ENCODE measurements at places on chromosomes 13 and 19.

DNA sequence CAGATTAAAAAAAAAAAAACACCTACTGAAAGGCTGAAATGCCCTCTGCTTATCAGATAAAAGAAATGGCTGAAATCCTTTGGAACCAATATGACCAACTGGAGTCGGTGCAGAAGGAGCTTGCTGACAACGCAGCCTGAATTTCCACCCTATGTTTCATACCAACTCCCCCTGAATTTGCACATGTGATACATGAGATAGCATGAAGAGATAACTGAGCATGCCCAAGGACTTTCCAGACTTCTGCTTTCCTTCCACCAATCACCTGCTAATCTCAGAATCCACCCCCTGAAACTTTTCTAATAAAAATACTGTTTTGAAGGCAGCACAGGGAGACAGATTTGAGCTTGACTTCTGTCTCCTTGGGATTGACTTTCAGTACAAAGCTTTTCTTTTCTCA lies 32.2 kb upstream of the WDFY2 start:
- DNase-seq = no peak

GRCh38 chr19:1250437-1251260 lies 2.3 kb downstream of the MIDN start:
- DNase-seq = peak; percentile 87

DNA sequence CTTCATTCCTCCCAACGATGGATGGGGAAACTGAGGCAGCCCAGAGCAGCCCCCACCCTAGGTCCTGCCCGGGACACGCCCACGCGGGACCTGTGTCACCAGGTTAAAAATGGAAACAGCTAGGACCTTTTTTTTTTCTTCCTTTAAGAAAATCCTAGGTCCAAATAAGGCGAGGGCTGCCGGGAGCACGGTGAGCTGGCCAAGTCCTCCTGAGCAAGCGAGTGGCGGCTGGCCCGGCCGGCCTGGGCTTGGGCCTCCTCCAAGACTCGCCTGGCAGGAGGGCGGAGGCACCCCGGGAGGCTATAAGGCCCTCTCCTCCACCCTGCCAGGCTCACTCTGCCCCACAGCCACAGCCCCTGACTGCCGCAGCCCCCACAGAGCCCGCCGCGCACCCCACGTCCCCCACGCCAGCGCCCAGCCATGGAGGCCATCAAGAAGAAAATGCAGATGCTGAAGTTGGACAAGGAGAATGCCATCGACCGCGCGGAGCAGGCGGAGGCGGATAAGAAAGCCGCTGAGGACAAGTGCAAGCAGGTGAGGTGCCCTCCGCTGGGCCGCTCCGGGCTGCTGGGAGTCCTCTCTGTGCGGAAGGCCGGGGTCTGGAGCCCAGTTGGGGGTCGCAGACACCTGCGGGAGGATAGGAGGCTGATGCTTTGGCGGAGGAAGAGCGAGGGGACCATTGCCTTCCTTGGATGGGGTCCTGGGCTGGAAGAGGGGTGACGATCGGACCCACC lies 8.9 kb upstream of the TPM4 start:
- DNase-seq = no peak

- no peak for DNase-seq
These were observed 30.2 kb upstream of the TRPC4 start for GRCh38 chr13:37899753-37900152.

DNA sequence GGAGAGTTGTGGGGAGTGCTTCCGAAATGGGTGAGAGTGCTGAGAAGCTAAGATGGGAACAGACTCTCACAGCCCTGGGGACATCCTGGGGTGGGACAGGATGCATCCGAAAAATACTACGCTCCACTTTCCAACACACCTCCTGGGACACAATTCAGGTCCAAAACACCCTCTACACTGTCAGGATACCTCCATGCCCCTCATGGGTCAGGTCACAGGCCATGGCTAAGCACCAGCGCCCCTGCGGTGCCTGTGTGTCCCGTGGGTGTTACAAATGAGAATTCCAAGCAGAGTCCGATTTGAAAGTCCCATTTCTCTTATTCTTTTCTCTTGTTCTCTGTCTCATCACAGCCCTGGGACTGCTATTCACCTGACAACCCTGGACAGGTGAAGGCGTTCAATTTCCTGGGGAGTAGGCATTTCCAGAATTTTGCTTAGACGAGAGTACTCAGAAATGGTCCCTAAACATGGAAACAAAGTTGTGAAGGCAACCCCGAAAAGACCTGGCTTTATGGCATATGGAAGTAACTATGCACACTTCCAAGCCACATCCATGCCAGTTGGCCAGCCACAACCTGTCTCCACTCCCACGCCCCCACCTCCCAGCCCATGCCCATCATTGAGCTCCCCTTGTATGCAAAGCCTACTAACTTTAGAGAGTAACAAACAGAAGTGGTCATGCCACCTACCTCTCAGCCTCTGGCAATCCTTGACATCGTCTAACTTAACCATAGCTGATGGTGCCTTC lies 87.9 kb upstream of the ZNF507 start:
- DNase-seq = no peak

- DNase-seq = no peak
These were observed 97.9 kb downstream of the HSPH1 start for GRCh38 chr13:31063772-31064171.

- peak; percentile 44 for DNase-seq
These were observed 232.9 kb upstream of the SLC10A2 start for GRCh38 chr13:103299079-103299478.

DNA sequence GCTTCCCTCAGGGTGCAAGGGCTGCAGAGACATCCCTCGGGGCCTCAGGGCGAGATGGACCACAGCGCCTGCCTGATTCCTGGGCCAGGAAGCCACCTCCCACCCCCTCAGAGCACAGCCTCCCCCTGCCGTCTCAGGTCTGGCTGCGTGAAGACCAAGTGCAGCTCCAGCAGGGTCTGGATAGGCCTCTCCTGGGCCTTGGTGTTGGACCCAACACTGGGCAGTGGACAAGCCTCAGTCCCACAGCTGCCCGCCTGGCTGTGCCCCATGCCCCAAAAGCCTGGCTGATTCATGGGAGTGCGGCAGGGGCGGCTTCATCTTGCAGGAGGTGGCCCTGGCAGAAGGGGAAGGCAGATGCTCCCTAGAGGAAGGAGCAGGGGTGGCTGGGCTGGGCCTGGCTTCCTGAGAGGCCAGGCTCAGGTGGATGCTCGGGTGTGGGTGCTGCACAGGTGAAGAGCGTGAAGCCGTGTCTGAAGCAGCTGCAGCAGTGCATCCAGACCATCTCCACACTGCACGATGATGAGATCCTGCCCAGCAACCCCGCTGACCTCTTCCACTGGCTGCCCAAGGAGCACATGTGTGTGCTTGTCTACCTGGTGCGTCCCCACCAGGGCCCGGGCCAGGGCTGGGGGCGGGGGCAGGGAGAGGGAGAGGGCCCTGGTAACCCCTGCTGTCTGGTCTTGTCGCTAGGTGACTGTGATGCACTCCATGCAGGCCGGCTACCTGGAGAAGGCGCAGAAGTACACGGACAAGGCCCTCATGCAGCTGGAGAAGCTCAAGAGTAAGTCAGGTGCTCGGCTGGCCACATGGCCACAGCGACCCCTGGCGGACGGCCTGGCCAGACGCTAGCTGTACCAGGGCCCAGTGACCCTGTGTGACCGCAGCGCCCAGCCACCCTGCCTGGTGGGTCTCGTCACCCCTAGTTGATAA lies 21.7 kb downstream of the MAU2 start:
- peak; percentile 83 for DNase-seq

DNA sequence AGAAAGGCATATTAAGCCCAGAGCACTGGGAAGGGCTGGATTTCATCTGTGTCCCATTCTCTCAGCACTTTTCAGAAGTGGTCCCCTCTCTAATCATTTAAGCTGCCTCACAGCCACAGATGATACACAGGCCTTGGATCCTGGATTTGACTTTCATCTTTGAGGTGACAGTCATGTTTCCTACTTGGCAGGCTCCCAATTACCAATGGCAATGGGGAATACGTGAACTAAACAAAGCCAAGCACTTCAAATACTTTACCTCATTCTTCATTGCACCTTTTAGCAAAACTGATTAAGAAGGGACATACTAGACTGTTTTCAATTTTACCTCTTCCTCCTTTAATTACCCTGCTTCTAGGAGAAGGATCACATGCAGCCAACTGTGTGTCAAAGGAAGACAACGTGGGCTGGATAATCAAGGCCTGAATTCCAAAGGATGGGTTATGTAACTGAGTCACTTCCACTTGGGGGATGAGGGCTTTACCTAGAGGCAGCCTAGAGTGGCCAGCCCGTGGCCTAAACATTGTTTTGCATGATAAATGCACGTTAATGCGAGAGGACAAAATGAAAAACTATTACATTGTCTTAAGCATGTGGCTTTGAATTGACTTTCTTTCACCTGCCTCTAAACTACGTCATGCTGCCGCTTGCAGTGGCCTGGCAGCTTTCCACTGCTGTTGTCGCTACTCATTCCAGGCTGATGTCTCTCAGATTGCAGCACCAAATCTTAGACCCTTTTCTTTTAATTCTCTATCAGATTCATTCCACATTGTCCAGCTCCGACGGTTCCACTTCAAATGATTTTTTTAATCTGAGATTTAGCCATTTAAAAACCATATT lies 95.0 kb downstream of the KCTD12 start:
- no peak for DNase-seq

- no peak for DNase-seq
These were observed 886.8 kb downstream of the PCDH9 start for GRCh38 chr13:66343224-66343828.

DNA sequence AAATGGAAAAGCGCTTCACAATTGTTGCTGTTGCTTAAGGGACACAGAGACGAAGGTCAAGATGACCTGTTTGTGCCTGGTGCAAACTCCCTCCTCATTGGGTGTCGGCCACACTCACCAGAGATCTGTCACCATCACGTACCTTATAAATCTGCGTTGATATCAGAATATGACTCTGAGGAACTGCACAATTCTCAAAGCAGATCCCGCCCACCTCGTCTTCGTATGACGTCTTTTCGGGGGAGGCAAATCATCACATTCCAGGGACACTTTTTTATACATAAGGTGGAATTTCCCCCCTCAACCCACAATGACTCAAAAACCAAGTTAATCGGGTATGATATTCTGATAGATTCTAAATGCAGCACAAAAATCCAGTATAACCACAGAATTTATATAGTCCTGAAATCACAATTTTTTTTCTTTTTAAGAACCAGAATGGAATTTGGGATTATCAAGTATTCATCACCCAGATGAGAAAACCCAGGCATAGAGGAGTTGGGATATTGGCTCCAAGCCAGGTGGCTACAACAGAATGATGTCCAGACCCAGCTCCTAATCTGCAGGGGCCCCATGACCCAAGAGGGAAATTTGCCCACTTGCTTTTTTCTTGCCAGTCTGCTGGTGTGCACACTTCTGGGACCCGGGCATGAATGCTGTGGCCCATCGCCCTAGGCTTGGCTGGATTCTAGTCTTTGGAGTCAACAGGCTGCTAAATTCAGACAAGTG lies 50.6 kb upstream of the MTIF3 start:
- no peak for DNase-seq

GRCh38 chr19:5691822-5692722 lies 2.0 kb downstream of the RPL36 start:
- no peak for DNase-seq

DNA sequence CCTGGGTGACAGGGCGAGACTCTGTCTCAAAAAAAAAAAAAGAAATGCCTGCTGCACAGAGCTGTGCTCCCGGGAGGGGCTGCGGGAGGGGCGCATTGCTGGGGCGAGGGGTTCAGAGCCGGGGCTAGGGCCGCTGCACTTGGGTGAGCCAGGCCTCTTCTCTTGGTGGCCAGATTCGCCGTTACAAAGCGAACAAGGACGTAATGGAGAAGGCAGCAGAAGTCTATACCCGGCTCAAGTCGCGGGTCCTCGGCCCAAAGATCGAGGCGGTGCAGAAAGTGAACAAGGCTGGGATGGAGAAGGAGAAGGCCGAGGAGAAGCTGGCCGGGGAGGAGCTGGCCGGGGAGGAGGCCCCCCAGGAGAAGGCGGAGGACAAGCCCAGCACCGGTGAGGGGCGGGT lies 19.0 kb downstream of the PLIN4 start:
- DNase-seq = no peak

GRCh38 chr19:720345-721160 lies 11.8 kb downstream of the PALM start:
- DNase-seq = no peak

DNA sequence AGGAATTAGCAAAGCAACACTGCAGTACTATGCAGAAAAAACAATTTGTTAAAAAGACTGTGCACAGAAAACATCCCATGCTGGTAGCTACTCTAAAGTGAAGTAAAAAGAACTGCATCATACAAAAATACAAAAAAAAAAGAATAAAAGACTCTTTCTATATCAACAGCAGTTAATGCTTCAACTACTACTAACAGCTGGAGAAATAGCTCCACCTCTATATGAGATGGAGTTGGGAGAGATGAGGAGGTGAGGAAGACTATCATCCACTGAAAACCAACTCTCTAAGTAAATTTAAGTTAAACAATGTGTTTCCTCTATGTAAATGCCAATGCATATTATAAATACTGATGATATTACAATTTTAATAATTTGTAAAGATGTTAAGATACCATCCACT lies 1.8 kb downstream of the ZC3H13 start:
- DNase-seq = no peak

DNA sequence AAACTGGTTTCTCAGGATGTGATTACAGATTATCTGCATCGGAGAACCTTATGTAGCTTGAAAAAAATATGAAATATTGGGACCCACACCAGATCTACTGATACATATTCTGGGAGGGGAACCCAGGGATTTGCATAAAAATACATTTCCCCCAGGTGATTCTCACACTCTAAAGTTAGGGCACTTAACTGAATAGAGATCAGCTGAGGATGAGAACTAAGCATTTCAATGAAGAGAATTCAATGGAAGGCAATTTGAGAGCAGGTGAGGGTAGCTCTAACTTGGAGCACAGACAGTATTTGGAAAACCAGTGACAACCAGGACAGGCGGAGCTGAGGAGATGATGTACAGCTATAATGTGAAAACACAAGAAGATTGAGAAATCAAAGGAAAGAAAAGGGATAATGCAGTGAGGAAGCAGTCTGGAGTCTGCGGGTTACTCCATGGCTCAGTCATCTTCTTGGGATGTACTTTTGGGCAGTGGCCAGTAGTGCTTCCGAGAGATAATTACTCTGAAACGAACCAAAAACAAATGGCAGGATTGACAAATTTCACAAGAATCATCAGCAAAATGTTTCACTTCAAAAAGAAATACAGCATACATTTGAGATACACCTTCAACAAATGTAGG lies 6.1 kb upstream of the OXGR1 start:
- no peak for DNase-seq

GRCh38 chr13:99093997-99094396 lies 106.7 kb upstream of the UBAC2 start:
- no peak for DNase-seq
